ENCODE measurements at places on chromosomes 1 and 21.

- DNase-seq, result no peak
Measured at GRCh38 chr1:172431721-172432192, 11.3 kb downstream of the C1orf105 start.

GRCh38 chr1:210234329-210234757 lies 1.7 kb downstream of the SERTAD4 start:
- no peak for DNase-seq

DNA sequence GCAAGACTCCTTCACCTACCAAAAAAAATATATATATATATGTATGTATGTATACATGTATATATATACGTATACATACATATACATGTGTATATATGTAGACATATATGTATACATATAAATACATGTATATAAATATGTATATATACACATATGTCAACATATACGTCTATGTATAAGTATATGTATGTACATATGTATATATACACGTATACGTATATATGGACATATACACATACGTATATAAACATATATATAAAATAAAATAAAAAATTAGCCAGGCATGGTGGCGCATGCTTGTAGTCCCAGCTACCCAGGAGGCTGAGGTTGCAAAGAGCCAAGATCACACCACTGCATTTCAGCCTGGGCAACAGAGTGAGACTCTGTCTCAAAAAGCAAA lies 31.6 kb downstream of the BRWD1 start:
- DNase-seq, result no peak

GRCh38 chr1:29563571-29563970 lies 327.2 kb downstream of the PTPRU start:
- no peak for DNase-seq

DNA sequence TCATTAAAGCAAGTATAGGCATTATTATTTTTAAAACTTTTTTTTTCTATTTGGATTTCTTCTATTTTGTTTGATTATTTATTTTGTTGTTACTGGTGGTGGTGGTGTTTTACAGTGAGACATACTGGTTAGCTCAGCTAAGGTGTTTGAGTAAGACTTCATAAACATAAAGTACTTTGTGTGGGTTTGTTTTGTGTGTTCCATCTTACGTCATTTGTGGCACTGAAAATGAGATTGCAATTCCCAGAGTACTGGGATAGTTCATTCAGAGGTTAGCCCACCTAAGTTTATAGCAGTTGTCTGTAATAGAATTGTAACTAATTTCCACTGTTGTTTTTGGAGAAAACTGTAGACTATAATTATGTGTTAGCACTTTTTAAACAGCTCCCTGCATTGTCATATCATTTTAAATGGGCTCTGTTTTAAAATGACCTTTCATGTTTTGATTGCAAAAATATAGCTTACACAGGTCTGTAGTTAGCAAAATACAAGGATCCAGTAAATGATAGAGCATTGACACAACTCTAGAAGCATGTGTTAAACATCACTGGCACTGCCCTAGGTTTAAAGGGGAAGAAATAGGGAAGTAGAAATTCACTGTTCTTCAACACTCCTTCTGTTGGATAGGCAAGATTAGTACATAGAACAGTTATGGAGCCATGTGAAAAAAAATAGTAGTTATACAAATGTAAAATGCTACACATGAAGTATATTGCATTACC lies 171.7 kb downstream of the NFIA start:
- no peak for DNase-seq

- DNase-seq, result no peak
Measured at GRCh38 chr1:156502391-156502893, 1.9 kb upstream of the MEF2D start.
